ENCODE measurements at places on chromosomes 6 and 20.
A peak's percentile ranks its signal among the peaks of the same experiment; 100 is the strongest.

DNA sequence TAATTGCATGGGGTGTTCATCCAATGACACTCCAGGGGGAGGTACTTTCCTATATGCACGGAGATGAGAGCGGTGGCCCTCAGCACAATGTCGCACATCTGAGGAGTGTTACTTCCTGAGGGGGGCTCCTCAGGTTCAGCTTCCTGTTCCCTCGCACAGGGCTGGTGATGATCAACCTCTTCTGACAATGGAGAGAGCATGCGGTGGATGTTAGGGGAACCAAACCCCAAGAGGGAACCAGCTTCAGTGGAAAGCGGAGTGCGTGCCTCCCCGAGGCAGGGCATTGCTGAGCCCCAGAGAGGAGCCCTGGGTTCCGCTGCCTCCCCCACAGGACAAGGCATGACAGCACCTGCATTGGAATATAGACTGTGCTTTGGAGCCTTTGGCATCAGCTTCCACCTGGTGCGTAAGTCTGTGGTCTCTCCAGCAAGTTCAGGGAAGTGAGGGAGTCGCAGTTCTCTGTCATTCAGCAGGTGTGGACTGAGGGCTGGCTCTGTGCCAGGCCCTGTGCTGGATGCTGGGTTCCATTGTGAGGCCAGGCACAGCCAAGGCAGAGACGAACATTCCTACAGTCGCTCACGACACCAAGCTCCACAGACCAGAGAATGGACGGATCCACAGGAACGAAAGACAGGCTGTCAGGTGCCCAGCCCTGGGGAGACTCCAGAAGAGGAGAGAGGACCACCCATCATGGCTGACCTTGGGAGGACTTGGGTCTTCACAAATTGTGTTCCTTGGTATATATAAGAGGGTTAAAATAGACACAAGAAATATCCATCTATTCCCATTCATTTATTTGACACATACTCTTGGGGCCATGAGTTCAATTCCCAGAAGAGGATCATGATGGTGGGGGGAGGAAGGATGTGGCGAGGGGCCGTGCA, 3.9 kb upstream of the ZNF831 start:
- DNase-seq = peak; percentile 46

- DNase-seq = no peak
These were observed 708 bp downstream of the WDR46 start for GRCh38 chr6:33288141-33288920.

GRCh38 chr20:24568842-24569241, 99.4 kb downstream of the SYNDIG1 start:
- DNase-seq = no peak

DNA sequence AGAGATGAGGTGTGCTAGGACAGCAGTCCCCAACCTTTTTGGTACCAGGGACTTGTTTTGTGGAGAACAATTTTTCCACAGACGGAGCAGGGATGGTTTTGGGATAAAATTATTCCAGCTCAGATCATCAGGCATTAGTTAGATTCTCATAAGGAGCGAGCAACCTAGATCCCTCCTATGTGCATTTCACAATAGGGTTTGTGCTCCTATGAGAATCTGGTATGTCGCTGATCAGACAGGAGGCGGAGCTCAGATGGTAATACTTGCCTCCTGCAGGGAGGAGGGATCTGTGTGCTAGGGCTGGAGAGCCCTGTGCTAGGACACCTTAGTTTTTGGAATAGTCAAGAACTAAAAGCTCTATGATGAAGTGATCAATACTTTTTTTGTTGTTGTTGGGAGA, 2.5 kb downstream of the SMIM13 start:
- DNase-seq = no peak

DNA sequence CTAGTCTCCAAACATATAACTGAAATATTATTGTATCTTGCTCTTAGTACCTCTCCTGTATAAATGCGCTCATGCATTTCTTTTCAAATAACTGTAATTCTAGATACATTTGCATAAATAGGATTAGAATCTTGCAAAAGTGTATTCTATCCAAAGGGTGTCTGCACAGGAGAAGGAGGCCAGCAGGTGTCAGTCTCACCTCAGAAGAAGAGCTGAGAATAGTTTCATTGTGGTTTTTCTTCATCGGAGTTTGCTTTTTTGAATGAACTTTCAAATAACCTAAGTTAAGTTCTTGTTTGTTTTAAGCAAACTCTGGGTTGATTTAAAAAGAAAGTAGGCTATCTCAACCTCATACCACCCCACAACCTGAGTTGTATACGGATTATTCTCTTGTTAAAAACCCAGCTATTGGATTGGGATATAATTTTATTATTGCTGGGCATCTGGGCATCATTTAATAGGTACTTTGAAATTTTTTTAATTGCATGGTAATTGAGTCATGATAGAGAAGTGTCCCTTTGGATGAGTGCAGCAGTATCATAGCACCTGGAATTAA, 125.0 kb upstream of the MLIP start:
- DNase-seq = no peak

DNA sequence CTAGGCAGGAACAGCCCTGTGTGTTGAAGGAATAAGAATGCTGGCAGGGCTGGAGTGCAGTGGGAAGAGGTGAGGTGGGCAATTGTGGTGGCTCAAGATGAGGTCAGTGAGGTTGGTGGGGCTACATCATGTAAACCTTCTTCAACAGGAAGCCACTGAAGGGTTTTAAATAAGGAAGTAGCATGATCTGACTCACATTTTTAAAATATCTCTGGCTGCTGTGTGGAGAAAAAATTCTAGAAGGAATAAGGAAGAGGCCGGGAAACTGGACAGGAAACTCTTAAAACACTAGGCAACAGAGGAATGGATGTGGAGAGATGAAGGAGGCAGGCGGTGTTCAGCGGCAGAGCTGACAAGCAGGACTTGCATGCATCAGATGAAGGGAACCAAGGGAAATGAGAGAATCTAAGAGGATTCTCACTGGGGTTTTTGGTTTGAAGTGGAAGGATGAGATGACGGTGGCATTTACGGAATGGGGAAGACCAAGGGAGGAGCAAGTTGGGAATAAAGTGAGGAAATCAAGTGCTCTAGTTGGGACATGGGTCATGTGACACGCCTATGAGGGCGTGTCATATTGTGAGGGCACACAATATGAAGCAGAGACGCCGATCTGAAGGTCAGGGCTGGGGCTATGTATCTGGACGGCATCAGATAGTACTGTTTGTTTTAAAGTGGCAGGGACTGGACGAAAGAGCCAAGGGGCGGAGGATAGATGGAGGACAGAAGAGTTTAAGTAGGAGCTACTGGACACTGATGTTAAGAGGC, 18.2 kb downstream of the TMEM242 start:
- no peak for DNase-seq

DNA sequence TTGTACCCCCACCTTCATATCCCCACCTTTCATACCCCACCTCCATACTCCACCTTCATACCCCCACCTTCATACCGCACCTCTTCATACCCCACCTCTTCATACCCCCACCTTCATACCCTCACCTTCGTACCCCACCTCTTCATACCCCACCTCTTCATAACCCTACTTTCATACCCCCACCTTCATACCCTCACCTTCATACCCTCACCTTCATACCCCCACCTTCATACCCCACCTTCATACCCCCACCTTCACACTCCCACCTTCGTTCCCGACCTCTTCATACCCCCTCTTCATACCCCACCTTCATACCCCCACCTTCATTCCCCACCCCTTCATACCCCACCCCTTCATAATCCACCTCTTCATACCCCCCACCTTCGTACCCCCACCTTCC, 92.9 kb upstream of the NAA20 start:
- DNase-seq = no peak

- DNase-seq = no peak
These were observed 29.0 kb downstream of the ANGPT4 start for GRCh38 chr20:887137-887536.

DNA sequence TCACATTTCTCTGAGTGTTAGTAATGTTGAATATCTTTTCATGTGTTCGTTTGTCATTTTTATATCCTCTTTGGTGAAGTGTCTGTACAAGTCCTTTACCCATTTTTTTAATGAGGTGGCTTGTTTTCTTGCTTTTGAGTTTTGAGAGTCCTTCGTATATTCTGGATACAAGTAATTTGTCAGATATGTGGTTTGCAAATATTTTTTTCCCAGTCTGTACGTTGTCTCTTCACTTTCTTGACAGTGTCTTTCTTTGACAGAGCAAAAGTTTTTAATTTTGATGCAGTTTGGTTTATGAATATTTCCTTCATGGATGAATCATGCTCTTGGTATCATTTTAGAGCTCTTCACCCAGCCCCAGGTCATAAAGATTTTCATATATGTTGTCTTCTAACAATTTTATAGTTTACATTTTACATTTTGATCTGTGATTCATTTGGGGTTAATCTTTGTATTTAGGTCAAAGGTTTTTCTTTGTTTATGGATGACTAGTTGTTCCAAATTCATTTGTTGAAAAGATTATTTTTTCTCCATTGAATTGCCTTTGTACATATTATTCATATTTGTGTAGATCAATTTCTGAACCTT, 152.5 kb downstream of the MRPL14 start:
- no peak for DNase-seq

GRCh38 chr20:47679462-47679861, 105.8 kb downstream of the SULF2 start:
- no peak for DNase-seq

- no peak for DNase-seq
These were observed 211.4 kb downstream of the ARHGAP18 start for GRCh38 chr6:129498541-129498940.

GRCh38 chr20:33145521-33145920, 22.4 kb upstream of the BPIFA2 start:
- no peak for DNase-seq

DNA sequence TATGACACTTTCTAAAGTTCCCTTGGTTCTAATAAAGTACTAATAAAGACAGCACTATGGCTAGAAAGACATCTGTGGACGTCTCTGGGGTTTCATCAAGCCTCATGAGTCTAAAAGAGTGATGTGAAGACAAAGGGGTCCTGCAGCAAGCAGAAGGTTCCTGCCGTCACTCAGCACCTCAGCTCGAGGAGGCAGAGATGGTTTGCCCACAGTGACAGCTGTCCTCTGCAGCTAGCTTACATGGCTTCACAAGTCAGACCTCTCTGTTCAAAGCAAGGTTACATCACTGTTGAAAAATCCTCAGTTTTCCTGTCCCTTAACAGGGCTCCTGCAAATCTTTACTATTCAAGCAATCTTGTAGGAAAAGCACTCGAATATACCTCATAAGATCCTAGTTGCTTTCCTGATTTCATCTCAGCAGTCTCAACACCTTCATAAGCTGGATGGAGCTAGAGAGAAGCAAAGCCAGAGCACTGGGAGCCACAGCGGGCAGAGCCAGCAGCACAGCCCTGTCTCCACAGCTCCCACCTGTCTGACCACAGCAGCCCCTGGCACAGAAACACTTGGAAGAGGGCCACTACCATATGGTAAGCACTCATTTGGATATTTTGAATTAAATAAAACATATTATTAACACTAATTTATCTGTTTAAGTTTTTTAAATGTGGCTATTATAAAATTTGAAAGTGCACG, 202.3 kb downstream of the GMDS start:
- no peak for DNase-seq

DNA sequence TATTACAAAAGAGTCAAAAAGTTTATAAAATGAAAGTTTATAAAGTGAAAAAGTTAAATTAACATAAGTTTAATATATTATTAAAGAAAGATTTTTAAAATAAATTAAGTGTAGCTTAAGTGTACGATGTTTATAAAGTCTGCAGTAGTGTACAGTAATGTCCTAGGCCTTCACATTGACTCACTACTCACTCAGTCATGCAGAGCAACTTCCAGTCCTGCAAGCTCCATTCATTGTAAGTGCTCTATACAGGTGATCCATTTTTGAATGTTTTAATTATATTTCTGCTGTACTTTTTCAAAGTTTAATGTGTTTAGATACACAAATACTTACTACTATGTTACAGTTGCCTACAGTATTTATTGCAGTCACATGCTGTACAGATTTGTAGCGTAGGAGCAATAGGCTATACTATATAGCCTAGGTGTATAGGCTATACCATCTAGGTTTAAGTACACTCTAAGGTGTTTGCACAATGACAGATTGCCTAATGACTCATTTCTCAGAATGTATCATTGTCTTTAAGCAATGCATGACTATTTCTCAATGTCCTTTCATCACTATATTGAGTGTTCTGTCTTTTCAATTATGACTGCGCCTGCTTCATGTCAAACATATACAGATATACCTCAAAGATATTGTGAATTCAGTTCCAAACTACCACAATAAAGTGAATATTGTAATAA, 1110.3 kb upstream of the MAP3K7 start:
- no peak for DNase-seq

- no peak for DNase-seq
These were observed 78.4 kb downstream of the GMPR start for GRCh38 chr6:16316741-16317251.

DNA sequence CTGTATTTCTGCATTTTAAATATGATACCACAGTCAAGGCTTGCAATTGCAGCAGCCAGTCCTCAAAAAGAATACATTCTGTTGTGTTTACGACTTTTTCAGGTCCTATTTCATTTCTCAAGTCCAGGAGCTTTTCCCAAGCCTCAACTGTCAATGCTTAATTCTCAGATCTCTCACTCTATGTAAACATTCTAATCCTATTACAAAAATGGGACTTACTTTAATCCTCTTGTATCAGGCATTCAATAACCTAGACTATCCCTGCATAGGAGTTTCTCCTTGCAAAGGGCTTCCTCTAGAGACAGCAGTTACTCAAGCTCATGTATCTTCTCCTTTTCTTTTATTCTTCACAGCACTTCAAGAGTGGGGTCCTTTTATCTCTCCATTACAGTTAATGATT, 1293.0 kb downstream of the GRIK2 start:
- no peak for DNase-seq

DNA sequence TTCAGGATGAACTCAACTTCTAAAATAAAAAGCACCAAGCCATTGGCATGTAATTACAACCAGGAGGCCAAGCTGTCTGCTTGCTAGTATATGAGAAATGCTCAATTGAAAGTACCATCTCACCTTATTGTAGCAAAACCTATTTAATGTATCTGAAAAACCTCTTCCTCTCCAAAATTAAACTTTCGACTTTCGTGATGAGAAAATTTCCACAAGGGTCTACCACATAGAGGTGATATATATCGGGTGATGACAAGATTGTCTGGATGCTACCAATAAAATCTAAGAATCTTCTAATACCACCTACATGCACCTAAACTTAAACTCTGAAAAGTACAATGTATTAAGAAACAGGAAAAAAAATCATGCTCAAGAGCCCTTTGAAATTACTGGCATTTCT, 74.2 kb downstream of the ATXN1 start:
- DNase-seq = no peak

GRCh38 chr6:143276436-143276835, 174.1 kb downstream of the ADAT2 start:
- DNase-seq = no peak

DNA sequence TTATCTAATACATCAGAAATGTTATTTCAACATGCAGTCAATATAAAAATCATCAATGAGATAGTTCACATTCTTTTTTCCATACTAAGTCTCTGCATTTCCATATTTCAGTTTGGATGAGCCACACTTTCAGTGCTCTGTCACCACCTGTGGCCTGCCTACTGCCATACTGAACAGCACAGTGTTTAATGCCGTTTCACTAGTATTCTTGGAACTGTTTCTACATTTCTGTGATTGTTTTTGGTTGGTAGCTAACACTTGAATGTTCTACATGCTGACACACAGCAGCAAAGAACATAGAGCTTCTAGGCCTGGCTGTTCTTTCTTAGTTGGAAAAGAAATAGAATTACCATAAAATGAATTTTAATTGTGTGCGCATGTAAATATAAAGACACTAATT, 61.4 kb upstream of the KIF25 start:
- no peak for DNase-seq

Data from stimulated activated CD4-positive, alpha-beta T cell treated with anti-CD3 and anti-CD28 coated beads, Interleukin-4, amount 100 ng/mL, for 4 hours (primary cell).